Stimulated activated CD4-positive, alpha-beta T cell treated with anti-CD3 and anti-CD28 coated beads, Interleukin-1b, Interleukin-23, amount 100 ng/mL, for 1 hour (primary cell): ENCODE measurements at places on chromosomes 1 and 21.

- DNase-seq, result no peak
Observed at GRCh38 chr1:235056937-235057336, 71.7 kb downstream of the TOMM20 start.

DNA sequence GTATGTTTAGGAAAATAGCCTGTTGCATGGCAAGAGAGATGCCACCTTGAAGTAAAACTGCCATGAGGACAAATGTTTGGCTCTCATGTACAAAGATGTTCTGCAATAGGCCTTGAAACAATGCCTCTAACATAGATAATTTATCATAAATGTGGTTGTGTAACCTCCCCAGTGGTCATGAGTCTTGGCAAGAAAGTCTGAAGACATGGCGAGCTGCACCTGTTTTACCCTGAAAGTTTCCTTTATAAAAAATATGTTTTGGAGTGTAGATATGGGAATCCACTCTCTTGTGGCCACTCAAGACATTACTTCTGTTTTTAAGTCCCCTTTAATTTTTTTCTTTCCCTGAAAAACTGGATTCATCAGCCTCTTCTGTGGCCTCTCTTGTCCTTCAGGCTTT, 2217.1 kb downstream of the NCAM2 start:
- no peak for DNase-seq

- DNase-seq, result no peak
Observed at GRCh38 chr1:231991231-231991630, 364.6 kb downstream of the DISC1 start.

DNA sequence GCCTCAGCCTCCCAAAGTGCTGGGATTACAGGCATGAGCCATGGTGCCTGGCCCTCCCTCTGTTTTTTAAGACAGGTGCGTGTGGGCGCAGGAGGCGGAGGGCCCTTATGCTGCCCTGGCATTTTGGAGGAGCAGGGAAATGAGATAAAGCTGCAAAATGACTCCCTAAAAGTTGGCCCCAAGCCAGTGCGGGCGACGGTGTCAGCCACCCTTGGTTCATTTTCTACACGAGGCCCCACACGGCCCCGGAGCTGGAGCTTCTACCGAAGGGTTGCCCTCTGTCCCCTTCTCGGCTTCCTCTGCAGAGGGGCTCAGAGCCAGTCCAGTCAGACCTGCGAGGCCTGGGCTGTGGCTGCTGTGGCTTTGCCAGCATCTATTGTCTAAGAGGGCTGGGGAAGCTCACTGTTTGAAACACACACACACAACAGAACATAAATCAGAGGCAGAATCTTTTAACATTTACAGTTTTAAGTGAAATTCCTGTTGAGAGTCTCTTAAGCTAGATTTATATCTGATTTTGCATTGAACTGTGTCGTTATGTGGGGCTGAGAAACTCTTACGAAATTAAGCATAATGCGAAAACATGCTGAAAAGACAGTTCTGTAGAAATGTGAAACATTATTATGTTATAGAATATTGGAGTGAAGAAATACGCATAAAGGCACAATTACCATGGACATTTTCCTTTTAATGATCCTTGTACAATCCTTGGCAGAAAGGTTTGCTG, 255.9 kb downstream of the CAMTA1 start:
- DNase-seq, result no peak

DNA sequence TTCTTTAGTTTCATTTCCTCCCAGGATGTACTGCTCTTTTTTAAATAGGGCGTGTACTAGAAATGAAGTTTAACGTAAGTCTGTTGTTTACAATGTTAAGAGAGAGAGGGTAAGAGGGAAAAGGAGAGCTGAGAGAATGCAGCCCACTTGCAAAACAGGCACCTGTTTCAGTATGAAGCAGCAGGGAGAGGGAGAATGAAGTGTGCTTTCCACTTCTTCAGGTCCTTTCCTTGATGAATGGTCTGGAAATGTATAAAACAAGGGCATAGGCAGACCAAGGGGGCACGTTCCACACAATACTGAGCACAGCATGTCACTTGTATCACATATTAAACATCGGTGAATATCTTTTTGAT, 2.0 kb downstream of the KCNA3 start:
- DNase-seq, result no peak

DNA sequence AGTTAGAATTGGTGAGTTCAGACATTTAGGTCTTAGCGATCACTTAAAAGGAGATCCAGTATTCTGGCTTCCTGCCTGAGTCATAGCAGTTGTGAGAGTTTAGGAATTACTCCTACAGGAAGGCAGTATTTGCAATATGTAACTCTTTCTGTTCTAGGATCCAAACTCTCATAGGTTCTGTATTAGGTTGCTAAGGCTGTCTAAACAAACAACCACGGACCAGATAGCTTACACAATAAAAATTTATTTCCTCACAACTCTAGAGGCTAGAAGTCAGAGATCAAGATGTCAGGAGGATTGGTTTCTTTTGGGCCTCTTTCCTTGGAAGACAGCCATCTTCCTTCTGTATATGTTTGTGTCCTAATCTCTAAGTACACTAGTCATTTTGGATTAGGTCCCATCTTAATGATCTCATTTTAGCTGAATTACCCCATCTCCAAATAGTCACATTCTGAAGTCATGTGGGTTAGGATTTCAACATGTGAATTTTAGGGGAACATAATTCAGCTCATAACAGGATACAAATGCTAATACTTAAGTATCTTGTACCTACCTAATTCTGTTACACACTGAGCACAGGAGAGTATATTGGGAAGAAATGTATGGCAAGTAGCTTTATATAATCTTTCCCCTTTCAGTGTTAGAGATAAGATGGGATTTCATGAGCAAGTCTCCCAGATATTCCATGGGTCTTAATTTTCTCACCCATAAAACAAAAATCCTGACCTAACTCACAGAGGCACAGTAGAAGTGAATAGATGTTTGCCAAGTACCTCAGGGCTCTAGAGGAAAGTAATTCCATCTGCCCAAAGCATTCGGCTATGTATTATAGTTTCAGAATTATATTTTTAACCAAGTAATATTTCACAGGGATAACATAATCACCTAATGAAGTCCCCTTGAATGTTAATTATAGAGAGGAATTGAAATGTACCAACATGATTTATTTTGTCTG, 144.4 kb downstream of the PTBP2 start:
- no peak for DNase-seq

- DNase-seq, result no peak
Observed at GRCh38 chr1:199747984-199748383, 279.5 kb upstream of the NR5A2 start.

GRCh38 chr1:8966606-8967005, 20.9 kb downstream of the CA6 start:
- no peak for DNase-seq

DNA sequence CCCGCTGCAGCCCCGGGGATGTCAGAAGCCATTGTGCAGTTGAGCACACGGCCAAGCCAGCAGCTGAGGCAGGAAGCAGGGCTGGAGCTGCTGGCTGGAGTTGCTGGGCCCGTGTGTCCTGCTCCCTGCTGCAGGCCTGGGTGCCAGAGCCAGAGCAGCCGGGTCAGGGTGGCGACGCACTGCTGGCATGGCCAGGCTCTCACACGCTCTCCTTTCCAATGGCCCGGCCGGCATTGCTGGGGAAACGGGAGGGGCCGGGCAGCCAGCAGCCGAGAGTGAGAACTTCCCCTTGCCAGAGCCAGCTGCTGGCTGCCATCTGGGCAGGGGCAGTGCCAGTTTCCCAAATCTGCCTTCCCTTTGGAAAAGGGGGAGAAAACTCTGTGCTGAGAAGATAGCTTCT, 82.4 kb upstream of the PROX1 start:
- no peak for DNase-seq

DNA sequence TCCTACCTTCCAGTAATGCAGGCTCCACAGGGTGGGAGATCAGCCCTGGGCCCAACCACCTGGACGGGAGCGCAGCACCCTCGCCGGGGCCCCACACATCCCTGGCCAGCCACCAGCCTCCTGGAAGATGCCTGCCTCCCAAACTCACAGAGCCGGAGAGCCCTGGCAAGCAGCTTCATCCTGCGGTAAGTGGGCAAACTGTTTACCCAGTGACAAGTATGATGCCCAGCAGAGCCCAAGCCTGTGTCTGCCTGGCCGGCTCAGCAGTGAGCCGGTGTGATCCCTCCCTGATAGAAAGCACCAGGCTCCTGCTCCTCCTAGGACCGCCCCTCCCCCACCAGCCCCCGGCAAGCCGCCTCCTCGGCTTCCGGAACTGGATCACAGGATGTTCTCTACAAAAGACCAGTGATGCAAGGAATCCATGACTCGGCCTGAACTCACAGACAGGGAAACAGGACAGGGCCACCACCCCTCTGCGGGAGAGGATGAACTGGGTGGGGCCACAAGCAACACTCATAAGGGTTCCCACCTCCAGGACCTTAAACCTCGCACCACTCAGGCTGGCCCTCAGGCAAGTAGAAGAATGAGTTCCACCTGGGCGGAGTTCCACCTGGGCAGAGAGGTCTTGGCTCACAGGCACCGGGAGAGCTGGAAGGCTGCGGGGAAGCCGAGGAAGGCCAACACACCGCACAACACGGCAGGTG, 7.9 kb downstream of the ACOT7 start:
- DNase-seq, result no peak

DNA sequence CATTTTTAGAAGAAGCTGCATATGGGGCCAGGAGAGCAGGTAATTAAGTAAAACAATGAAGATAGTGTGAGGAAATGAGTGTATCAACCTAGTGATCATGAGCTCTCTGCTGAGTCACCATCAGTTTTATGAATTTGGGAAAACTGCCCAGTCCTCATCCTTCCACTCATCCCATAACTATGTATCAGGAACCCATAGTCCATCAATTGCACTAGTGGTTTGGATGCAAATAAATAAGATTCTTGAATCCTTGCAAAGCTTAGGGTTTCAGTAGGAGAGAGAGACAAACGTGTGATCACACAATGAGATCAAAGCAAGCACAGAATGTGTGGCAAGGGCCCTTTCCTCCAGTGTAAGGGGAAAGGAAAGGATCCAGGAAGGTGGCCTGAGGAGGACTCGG, 145.6 kb downstream of the ZZZ3 start:
- DNase-seq, result no peak

- DNase-seq, result no peak
Observed at GRCh38 chr1:63454269-63454668, 68.8 kb downstream of the ITGB3BP start.

DNA sequence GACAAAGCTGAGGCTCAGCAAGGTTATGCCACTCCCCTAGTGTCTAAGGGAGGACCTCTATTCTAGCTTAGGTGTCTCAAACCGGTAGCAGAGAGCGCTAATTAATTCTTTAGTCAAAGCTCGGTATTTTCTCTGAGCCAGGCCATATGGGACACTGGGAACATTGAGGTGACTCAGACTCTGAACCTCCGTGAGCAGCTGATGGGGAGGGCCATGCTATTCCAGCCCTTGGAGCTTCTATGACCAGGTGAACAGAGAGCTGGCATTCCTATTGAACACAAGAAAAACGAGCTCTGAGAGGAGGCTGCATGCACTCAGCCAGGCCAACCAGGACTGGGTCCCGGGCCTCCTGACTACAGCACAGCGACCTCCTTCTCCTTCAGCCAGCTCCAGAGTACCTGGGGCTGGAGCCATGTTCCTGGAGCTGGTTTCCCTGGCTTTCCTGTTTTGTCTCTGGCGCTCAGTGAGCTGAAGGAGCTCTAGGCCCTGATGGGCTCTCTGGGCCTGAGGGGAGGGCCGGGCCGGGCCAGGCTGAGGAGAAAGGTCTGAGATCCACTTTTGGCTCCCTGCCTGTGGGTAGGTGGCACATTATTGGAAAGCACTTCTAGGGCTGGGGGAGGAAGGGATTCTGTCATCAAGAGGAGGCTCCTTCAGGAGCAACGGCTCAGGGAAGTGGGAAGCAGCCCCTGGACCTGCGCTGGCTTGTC, 37.0 kb downstream of the SLC9A1 start:
- no peak for DNase-seq

GRCh38 chr1:229360420-229360819, 17.6 kb upstream of the CCSAP start:
- DNase-seq, result no peak

GRCh38 chr1:109909561-109909960, 1.1 kb upstream of the CSF1 start:
- DNase-seq, result no peak

- no peak for DNase-seq
Observed at GRCh38 chr1:107919953-107920352, 45.0 kb downstream of the VAV3 start.

DNA sequence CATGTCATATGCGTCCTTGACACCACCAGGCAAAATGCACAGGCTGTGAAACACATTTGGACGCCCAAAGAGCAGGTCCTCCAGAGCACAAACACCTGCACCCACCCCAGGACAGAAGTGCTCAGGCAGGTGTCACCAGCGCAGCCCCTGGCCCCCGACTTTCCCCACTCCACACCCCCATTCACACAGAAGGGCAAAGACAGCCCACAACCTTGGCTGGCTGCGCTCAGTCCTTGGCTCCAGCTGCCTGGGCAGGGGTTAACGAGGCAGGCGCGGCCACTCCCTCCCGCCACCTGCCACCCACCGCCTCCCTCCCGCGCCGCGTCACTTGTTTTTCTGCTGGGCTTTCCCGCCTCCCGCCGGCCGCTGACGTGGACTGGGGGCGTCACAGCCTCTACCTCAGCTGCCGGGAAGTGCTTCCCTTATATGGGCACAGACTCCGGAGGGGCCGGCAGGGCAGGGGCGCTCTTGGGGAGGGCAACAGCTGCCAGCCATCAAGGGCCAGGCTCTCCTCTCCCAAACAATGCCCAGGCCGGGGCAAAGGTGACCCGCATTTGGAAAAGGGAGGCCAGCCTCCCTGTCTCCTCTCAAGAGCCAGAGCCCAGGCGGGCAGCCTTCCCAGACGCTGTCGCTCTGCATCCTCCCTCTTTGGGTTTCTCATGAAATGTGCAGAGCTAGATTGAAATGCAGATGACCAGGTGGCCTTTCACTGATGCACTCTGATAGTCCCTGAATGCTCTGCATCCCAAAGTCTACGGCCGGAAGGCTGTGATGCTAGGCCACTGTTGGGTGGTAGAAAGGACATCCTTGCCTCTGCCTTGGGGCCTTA, 14.8 kb upstream of the BTG2 start:
- peak; percentile 95 for DNase-seq

- DNase-seq, result no peak
Observed at GRCh38 chr1:91075233-91076135, 53.6 kb upstream of the ZNF644 start.

- DNase-seq, result no peak
Observed at GRCh38 chr1:224733027-224733911, 117.2 kb downstream of the CNIH3 start.

DNA sequence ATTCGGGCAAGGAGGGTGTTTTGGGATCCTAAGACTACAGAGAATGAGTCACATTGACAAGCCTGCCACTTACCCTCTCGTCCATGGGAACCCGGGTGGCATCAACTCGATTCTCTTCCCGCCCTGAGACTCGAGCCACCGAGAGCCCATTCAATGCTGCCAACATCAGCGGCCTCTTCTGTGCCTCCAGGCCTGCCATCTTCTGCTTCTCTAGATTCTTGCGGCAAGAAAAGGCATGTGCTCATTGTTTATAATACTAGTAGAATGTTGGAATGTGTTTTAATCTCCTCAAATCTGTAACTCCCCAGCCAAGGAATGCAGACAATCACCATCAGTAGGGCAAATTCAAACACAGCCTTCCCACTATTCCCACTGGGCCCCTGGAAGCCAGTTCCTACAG, 96.9 kb downstream of the SMYD2 start:
- no peak for DNase-seq
